ENCODE measurements at places on chromosomes 5 and 9.
A peak's percentile ranks its signal among the peaks of the same experiment; 100 is the strongest.

DNA sequence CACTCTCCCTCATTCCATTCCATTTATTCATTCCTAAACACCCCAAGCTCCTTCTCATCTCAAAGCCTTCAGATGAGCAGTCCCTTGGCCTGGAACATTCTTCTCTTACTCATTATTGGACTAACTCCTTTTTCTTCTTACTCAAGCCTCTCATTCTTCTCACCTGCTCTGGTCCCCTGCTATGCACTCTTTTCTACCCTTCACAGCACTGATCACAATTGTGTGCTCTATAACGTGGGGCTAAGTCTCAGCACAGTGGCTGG, 212.4 kb downstream of the MAPKAP1 start:
- peak; percentile 11 for DNase-seq

DNA sequence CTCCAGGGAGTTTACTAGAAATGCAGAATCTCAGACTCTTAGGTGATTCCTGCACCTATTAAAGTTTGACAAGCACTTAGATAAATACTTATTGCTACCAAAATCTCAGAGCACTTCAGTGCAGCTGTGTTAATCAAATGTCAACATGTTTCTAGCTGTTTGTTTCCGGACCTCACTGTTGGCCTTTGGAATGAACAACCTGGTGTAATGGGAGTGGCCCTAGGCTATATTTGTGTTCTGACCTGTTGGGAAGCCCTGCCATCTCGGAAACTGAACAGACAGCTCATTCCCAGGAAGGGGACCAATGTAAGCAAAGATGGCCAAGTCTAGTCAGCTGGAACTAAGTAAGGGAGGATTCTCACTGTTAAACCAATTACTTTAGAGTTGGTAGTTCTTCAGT, 145.0 kb upstream of the SLC28A3 start:
- DNase-seq: no peak

- no peak for DNase-seq
Measured at GRCh38 chr9:16331031-16331430, 539.4 kb downstream of the BNC2 start.

DNA sequence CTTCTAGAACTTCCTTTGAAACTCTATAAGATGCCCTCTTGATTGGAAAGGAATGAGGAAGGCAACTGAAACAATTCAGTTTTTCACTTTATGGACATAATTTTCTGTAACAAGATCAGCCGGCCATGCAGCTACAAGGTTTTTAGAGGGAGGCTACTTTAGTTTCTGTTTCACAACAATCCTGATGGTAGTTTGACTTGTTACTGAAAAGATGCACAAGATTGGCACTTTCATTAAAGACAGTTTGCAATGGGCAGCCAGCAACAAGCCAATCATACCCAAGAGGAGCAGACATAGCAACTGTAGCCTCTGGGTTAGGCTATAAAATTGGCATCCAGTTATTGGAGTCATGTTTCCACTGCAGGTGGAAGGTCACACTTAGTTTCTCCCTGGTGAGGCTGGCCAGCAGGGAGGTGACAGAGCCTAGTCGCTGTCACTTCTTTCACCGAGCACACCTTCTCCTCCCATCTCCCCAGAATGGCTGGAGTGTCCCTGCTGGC, 74.3 kb upstream of the TGFBR1 start:
- DNase-seq: no peak

GRCh38 chr9:38196714-38197113, 127.7 kb upstream of the SHB start:
- no peak for DNase-seq

- DNase-seq: no peak
Measured at GRCh38 chr9:120846251-120846889, 3.6 kb upstream of the PSMD5 start.

- no peak for DNase-seq
Measured at GRCh38 chr5:63175850-63176249, 597.2 kb downstream of the LRRC70 start.

- no peak for DNase-seq
Measured at GRCh38 chr5:154249826-154250225, 59.3 kb downstream of the GALNT10 start.

- peak; percentile 56 for DNase-seq
Measured at GRCh38 chr9:81537964-81538363, 151.4 kb downstream of the TLE1 start.

- DNase-seq: no peak
Measured at GRCh38 chr5:44454002-44454401, 64.8 kb upstream of the FGF10 start.

DNA sequence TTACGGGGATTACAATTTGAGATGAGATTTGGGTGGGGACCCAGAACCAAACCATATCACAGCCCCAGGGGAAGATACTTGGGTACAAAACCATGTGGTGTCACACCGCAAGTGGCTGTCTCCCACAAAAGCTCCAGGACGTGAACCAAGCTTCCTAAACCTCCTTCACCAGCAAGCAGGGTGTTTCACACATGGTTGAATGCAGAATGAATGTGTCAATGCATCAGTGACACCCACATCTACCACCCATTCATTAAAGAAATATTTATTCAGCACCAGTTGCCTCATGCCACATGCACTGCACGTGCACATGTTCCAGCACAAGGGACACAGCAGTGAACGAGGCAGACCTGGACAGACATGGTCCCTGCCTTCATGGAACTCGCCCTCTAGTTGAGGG, 70.9 kb upstream of the SPOCK1 start:
- no peak for DNase-seq

- DNase-seq: no peak
Measured at GRCh38 chr5:131104169-131104808, 60.8 kb downstream of the HINT1 start.

DNA sequence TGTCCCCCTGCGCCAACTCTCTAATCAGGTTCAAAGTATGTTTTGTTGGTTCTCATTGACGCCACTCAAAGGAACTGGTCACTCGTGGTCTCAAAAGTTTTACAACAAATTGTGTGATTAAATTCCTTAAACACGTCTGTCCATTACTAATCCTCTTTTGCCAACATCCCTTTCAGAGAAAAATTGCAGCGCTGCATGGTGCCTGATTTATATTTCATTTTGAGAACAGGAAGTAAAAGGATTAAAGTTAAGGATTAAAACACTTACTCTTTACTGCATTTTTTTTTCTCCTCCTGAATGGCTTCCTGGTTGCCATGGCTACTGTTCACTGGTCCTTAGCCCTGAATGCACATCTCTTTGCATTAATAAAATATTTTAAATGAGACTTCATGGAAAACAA, 383.5 kb downstream of the GLIS3 start:
- no peak for DNase-seq

- no peak for DNase-seq
Measured at GRCh38 chr5:44952376-44952775, 143.6 kb downstream of the MRPS30 start.

DNA sequence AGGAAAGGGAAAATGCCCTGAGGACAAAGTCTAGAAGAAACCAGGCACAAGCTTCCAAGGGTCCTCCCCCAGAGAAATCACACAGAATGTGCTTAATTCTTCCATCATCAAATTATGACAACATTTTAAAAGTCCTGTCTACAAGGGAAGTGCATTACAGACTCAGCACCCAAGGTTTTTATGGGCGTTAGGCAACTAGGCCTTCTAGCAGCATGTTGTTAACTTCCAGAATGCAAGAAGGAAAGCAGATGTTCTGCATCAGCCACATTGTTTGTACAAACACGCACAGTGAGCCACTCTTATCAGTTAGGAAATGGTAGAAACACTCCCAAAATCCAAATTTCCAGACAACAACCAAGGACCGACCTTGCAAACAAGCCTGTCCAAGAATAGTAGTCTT, 26.5 kb downstream of the SMC5 start:
- no peak for DNase-seq

- DNase-seq: no peak
Measured at GRCh38 chr5:39200081-39200480, 19.3 kb downstream of the FYB1 start.

DNA sequence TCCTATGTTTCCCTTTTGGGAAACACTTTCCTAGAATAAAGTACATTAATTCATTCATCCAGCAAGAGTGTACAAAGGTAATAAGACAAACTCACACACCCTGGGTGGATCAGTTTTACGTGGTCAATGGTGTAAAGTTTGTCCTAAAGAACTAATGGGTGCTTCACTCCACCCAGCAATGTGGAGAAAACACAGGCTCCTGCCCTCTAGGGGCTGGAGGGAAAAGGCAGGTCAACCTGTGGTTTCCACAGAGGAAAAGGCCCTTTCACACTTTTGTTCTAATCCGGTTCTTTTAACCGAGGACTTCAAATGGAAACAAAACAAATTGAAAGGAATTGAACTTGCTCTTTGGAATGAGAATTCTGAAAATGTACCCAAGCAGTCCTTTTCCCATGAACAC, 80.9 kb upstream of the SPOCK1 start:
- no peak for DNase-seq

- no peak for DNase-seq
Measured at GRCh38 chr5:125708583-125708982, 714.6 kb upstream of the GRAMD2B start.

- DNase-seq: no peak
Measured at GRCh38 chr9:4021621-4022213, 278.2 kb downstream of the GLIS3 start.

GRCh38 chr5:112738191-112738560, 491 bp downstream of the APC start:
- DNase-seq: no peak

- no peak for DNase-seq
Measured at GRCh38 chr9:88387036-88387551, 1.1 kb upstream of the SPIN1 start.

GRCh38 chr5:169964246-169964645, 16.0 kb downstream of the INSYN2B start:
- no peak for DNase-seq

GRCh38 chr5:154972476-154973080, 31.7 kb downstream of the MRPL22 start:
- DNase-seq: no peak

GRCh38 chr9:95580812-95581761, 64.3 kb upstream of the PTCH1 start:
- DNase-seq: no peak

GRCh38 chr5:95220381-95220780, 64.5 kb downstream of the MCTP1 start:
- no peak for DNase-seq

DNA sequence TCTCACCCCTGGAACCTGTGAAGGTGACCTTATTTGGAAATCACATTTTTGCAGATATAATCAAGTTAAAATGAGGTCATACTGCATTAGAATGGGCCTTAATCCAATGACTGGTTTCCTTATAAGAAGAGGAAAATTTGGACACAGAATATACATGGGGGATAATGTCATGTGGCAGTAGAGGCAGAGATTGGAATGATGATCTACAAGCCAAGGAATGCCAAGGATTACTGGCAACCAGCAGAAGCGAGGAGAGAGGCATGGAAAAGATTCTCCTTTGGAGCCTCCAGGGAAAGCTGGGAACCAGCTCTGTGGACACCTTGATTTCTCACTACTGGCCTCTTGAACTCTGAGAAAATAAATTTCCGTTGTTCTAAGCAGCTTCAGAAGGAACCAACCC, 20.2 kb upstream of the CEP78 start:
- peak; percentile 14 for DNase-seq

GRCh38 chr9:137366891-137367381, 56.0 kb downstream of the EXD3 start:
- DNase-seq: no peak

GRCh38 chr5:93602241-93603077, 19.4 kb downstream of the NR2F1 start:
- no peak for DNase-seq

DNA sequence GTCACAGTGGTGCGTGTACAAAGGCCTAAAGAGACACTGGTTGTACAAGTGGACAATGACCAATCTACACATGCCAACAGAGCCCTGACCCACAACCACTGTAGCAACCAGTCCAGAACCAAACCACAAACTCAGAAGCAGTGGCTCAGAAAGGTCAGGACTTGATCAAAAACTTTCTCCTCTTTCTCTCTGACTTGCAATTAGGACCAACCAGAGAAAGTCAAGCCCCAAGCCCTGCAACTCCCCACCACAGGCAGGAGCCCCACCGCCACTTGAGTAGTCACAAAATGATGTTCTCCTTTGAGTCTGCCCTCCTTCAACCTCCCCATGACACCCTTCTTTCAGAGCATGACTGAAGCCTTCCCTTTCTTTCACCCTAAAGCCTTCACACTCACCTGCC, 291.8 kb downstream of the CDH10 start:
- no peak for DNase-seq

DNA sequence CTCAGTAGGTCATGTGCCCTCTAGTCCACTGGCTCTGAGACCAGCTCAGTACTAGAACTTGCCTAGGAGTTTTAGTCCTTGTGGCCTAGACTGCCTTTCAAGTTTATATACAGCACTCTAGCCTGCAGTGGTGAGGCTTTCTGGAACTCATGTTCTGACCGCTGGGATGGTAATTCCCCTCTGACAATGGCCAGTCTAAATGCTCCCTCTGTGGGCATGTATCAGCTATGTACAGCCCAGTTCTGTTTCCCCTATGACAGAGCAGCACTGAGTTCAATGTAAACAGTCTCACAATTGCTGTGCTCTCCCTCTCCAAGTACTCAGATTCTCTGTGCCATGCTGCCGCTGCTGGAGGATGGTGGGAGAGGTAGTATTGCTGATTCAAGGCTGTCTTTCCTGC, 68.6 kb upstream of the SLC27A6 start:
- no peak for DNase-seq

- DNase-seq: no peak
Measured at GRCh38 chr5:118144540-118144939, 843.8 kb downstream of the DTWD2 start.

DNA sequence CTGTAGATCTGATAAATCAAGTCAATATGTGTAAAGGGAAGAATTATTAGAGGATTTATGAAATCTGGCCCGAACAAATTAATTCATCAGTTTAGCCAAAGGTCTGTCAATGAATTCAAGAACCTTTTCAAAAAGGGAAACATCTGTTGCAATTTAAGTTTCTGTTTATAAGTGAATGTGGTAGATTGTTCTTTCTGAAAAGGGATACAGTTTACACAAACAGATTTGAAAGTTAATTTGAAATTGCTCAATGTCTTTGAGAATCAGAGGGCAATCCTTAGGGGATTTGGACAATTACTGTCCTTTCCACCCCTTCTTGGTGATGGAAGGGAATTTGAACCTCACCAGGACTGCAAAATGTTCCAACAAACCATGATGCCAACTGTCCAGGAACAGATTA, 29.7 kb upstream of the ERCC6L2 start:
- DNase-seq: no peak

GRCh38 chr5:28065656-28066055, 1027.3 kb upstream of the CDH9 start:
- no peak for DNase-seq

DNA sequence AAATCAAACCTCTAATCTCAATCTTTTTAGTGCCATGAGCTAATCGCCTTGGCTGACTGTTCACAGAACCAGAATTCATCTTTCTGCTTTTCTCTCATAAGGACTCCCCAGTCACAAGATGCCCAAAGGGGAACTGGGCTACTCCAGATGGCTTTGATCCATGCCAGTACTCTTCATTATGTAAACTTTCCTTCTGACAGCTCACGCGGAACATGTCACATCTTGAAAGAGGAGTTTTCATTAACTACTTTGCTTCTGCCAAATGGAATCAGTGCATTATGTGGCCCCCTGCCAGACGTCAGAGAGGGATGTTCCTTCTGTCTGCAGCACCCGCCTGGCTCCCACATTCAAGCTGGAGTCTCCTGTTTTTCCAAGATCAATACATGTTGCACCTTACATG, 142.1 kb upstream of the NMUR2 start:
- no peak for DNase-seq

GRCh38 chr5:99553211-99553810, 624.5 kb upstream of the CHD1 start:
- no peak for DNase-seq

Measured in fibroblast of skin of left biceps (primary cell).